ENCODE measurements at places on chromosomes 11 and 22.

- peak; percentile 51 for DNase-seq
Measured at GRCh38 chr11:118621071-118621783, 13.8 kb downstream of the PHLDB1 start.

GRCh38 chr11:122024278-122024677 is 91.7 kb downstream of the BLID start:
- no peak for DNase-seq

GRCh38 chr11:93213622-93214021 is 15.8 kb upstream of the SLC36A4 start:
- DNase-seq, result no peak

DNA sequence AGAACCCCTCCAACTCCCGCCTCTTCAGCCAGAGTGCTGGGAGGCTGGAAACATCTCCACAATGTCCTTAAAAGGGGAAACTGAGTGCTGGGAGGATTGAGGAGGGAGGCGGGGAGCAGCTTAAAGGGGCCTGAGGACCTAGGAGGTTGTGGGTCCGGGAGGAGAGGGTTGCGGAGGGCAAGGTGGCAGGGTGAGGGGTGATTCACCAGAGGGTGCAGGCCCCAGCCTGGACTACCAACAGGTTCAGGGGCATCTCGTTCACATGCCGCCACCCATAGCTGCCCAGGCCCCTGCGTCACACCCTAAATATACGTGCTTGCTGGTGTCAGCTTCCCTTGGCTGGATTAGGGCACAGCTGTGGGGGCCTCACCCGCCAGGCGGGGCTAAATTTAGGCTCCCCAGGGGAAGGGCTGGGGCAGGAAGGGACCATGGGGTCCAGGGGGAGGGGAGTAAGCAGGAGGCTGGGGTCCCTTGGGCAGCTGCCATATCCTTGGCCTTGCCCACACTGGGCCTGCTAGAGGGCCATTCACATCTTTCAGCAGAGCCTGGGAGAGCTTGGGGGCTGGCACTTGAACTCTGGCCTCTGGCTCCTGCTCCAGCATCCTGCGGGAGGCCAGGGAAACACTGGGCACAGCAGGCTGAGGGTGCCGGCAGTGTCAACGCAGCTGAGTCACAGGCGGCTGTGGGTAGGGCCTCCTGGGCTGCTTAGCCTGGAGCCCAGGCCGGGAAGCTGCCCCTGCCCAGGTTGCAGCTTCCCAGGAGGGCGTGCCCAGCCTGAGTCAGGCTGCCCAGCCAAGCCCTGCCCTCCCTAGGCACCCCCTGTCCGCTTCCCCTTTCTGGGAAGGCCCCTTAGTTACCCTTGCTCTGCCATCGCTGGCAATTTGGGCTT is 1.3 kb downstream of the EHBP1L1 start:
- peak; percentile 69 for DNase-seq

- DNase-seq, result no peak
Measured at GRCh38 chr22:49546811-49547585, 280.7 kb downstream of the BRD1 start.

- DNase-seq, result no peak
Measured at GRCh38 chr11:109514313-109515018, 92.5 kb downstream of the C11orf87 start.

DNA sequence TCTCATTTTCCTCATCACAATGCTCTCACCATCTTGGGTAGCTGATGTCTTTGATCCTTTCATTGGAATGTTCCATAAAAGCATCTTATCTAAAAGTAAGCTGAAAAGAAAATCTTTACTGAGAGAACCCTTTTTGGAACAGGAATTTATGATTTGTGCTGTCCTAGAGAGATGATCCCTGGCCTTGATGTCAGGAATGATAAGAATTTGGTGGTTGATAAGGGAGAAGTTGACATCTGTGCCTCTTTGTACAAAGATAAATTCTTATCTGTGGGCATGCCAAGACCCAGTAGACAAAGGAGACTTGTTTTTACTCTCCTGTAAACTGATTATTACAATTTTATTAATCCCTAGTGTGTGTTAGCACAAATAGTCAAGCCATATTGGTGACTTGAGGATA is 36.9 kb downstream of the NAALAD2 start:
- no peak for DNase-seq

DNA sequence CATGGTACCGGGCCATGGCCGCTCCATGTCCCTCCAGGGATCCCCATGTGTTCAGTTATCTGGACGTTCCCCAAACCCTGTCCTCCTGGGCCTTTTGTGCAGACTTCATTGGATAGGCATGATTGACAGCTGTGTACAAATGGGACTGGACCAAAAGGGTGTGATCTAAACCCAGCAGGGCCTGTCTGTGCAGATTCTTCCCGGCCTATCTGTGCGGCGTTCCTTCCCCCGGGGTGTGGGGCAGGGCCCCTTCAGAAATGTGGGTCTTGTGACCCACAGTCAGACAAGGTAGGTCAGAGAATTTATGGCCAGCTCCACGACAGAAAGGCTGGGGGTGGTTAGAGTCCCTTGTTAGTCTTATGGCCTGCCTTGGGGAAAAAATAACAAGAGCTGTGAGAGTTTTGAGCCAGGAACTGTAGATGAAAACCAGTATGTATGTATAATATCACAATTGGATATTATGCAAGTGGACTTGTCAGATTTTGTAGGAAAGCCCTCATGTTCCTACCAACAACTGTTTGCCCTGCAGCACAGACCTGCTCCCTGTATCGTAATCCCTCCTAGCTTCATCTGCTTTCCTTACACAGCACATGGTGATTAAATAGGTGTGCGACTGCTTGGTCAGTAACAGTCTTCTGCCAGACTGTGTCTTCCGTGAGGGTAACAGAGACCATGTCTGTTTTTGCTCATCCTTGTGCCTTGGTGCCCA is 31.7 kb downstream of the AP2A2 start:
- DNase-seq, result no peak

GRCh38 chr11:72655014-72655413 is 19.2 kb downstream of the PDE2A start:
- DNase-seq, result no peak

- DNase-seq, result no peak
Measured at GRCh38 chr22:27060190-27060589, 402.8 kb downstream of the MIAT start.

DNA sequence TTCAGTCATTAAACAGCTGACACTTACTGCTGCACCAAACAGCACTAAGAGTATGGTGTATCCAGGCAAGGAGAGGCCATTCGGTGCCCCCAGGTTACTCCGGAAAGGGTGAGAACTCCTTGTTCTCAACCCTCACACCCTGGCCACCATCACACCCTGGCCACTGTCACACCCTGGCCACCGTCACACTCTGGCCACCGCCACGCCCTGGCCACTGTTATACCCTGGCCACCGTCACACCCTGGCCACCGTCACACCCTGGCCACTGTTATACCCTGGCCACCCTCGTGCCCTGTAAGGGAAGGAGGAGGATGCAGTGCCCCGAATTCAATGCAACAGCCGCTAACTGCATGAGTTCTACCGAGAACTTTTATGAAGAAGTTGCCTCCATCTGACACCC is 644.4 kb downstream of the TBC1D22A start:
- no peak for DNase-seq

DNA sequence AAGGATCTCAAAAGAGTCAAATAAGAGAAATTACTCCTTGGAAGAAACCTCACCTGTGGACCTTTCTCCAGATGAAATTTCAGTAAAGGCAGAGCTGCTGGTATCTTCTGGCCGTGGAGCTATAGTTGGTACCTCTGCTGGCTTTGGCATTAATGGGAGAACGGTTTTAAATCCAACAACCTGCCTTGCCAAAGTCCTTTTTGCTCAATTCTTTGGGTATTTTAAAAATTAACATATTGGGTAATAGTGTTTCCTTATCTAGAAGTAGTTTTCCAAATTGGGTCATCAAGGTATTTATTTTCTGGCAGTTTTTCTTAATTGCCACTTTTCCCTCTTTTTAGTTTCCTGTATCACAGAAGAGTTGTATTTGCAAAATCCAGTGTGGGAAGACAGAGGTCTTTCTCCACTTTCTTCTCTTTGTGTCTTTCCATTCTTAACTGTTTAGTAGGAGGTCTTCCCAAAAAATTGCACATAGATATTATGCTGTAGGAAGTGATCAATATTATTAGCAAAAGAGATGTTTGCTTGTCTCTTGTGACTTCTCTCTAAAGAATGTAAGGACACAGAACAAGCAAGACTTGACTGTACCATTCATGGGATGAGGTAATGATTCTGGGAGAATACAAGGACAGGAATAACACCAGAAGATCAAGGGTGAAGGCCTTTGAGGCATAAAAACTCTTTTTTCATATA is at the start of gene SAA4:
Gene SAA4 (minus strand): TSS at position 139 of the 693 bp plus-strand sequence. CDS start 876 bp downstream, outside the sequence.
- no peak for DNase-seq

DNA sequence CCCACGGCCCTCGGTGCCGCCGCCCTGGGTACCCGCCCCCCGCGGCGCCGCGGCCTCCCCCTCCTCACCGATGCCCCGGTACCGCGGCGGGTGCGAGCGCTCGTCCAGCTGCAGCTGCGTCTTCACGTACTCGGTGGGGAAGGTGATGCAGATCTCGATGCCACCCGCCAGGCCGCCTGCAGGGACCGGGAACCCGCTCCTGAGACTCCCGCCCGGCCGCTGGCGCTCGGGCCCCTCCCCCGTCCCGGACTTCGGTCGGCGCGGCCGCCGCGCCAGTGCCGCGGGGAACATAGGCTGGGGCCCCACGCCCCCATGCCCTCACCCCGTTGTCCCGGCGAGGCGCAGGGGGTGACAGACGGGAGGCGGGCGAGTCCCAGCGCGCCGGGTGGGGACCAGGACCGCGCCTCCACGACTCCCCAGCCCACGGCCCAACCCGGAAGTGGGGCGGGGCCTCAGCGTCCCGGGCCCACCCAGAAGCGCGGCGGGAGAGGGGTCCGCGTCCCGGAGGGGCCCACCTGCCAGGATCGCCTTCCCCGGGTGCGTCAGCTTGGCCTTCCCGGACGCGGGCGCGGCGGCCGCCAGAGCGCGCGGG is 375 bp downstream of the SLC25A1 start:
- no peak for DNase-seq

DNA sequence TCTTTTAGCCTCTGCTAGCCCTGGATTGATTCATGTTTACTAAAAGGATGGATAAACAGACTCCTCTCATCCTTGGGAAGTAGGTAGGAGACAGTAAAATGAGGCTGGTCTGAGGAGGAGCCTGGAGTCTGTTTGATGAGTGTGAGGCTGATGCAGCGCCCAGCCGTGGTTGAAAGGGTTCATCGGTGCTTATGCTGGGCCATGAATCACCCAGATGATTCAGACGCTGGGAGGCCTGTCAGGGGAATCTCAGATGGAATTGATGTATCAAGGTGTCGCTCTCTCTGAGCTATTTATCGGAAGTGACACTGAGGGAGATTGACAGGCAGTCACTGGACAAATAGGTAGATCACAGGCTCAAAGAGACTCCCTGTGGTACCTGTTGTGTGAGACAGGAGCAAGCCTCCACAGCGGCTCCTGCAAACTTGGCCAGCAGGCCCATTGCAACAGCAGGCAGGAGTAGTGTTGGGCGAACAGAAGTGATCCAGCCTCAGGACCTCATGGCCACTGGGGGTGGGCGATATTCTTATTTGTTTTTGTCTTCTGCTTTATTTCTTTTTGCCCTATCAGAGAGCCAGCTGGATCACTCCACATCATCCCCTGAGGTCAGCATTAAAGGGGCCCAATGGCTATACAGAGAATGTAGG is 109.9 kb upstream of the CADM1 start:
- DNase-seq, result peak; percentile 4

DNA sequence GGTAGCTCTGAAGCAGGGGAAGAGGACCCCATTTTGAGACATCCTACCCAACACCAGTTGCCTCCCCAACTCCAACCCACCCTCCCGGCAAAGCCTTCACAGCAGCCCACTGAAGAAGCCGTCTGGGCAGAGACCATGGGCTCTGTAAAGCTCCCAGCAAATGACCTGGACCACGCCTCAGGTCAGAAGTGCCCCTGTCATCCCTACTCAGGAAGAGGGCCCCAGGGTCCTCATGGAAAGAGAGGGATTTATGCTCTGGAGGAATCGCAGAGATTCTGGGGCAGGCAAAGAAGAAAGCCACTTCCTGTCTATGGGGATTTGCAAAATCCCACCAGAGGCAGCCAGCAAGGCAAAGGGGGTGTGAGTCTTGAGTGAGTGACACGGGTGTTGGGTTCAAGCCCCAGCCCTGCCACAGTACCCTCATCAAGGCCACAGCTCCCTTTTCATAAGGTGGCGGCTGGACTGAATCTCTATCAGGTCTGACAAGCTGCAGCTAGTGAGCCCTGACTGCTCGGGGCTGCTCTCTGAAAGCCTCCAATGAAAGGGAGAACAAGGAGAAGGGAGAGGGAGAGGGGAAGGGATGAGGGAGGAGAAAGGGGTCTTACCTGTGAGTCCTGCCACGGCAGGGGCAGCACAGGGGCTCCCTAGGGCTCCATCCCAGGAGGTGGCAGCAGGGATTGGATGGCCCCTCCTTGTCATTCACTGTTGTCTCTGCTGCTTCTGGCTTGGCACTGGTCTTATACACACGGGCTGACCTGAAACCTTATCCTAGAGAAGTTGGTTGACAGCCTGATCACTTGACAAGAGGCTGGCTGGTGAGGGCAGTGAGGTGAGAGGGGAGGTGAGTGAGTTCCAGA is at the start of gene UCP3:
Gene UCP3 (minus strand): TSS at position 713 of the 857 bp plus-strand sequence. CDS start 2,043 bp downstream, outside the sequence.
- no peak for DNase-seq

DNA sequence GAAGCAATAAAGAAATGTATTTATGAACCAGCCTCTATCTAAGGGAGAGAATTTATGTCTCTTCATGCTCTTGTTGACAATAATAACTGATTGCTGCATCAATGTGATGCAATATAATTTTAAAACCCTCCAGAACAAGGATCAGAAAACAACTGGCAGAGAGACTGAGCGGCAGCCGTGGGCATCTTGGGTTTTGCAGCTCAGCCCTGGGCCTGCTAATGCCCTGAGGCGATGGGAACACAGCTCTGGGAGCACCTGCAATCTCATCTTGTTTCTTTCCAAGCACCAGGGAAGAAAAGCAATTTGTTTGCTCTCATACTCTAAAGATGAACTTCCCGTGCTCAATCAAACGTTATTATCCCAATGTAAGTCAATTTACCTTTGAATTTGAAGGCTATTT is 245.7 kb downstream of the ST3GAL4 start:
- DNase-seq, result no peak

DNA sequence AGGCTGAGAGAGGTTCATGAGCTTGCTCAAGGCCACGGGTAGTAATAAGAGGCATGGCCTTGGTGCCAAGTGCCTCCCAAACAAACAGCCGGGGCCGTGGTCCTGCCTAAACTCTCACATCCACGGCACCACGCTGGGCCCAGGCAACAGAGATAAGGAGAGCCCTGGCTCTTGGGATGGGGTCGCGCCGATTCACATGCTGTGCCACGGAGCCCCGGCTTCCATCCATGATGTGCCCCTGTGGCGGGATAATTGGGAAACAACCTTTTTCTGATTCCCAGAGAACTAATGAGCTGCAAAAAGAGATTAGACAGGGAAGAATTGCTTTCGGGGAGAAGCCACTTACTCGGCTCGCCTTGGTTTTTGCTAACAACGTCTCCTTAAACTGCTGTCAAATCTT is 22.0 kb downstream of the TP53AIP1 start:
- DNase-seq, result no peak

DNA sequence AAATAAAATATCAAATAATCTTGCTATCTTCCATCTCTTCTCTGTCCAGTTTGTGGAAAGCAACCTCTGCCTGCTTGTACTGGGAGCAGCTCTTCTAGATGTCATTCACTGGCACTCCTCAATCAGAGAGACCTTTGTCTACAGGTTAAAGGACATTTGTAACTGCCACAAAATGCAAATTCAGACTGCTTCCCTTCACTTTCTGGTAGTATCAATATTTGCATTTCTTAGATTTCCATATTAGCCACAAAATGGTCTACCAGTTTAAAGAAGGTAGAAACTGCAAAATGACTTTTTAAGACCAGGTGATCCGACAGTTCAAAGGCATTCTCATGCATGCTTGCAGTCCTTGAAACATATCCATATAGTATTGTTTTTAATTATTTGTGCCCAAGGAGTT is 51.7 kb upstream of the RCN1 start:
- no peak for DNase-seq

Data from activated CD4-positive, alpha-beta T cell treated with anti-CD3 and anti-CD28 coated beads, Interleukin-2, amount 50 U/mL, for 48 hours (primary cell).